ENCODE measurements at places on chromosomes 4 and X.

GRCh38 chr4:168666531-168666930 lies 169.7 kb downstream of the PALLD start:
- no peak for DNase-seq

DNA sequence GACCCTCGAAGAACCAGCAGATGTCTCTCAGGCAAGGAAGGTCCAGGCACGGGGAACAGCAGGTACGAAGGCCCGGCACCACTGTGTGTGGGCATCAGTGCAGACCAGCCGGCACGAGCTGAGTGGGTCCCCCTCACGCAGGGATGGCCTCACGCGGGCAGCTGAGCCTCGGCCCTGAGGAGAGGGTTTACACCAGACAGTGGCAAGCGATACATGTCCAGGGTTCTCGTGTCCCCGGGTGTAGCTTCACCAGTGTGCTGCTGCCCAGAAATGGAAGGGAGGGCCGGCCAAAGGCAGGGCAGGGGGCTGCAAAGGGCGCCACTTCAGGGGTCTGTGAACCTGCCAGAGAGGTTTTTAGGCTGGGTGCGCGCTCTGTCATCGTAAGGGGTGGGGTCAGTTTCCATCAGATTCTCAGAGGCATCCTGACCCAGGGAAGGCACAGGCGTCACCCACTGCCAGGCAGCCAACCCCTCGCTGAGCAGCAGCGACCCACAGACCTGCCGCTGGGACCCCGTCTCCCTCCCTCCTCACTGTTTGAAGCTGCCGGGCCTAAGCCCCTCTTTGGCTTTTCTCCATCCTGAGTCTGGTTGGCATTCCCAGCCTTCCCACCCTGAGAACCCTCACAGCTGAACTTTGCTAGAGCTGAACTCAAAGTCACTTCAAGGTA lies 107.0 kb downstream of the CPZ start:
- no peak for DNase-seq

GRCh38 chr4:20084488-20084887 lies 167.2 kb upstream of the SLIT2 start:
- peak; percentile 8 for DNase-seq

DNA sequence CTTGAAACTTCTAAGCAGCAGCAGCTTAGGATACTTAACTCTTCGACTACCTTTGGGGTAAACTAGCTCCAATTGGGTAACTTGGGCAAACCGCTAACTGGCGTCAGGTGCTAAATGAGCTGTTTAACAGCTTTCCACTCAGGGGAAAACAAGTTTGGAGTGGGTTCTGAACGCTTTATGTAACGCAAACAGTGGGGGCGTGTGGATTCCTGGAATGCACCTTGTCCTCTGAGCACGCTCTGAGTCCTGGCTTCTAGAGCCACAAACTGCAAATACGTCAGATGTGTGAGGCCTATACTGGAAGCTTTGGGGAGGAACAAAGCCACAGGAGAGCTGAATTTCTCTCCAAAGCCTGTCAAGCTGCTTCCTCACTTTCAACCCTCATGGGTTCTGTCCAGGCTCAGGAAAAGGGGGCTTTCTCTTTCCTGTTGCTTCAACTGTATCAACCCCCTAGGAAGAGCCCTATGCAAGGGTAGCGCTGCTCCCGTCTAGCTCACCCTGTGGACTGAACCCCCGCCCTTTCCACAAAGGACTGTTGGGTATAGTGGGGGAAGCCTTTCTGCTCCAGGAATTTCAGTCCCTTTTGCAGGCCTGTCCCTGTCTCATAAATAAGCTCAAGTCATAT lies 4.5 kb upstream of the WDR1 start:
- DNase-seq = no peak

GRCh38 chr4:77183777-77184420 lies 26.9 kb downstream of the CCNG2 start:
- DNase-seq = no peak

DNA sequence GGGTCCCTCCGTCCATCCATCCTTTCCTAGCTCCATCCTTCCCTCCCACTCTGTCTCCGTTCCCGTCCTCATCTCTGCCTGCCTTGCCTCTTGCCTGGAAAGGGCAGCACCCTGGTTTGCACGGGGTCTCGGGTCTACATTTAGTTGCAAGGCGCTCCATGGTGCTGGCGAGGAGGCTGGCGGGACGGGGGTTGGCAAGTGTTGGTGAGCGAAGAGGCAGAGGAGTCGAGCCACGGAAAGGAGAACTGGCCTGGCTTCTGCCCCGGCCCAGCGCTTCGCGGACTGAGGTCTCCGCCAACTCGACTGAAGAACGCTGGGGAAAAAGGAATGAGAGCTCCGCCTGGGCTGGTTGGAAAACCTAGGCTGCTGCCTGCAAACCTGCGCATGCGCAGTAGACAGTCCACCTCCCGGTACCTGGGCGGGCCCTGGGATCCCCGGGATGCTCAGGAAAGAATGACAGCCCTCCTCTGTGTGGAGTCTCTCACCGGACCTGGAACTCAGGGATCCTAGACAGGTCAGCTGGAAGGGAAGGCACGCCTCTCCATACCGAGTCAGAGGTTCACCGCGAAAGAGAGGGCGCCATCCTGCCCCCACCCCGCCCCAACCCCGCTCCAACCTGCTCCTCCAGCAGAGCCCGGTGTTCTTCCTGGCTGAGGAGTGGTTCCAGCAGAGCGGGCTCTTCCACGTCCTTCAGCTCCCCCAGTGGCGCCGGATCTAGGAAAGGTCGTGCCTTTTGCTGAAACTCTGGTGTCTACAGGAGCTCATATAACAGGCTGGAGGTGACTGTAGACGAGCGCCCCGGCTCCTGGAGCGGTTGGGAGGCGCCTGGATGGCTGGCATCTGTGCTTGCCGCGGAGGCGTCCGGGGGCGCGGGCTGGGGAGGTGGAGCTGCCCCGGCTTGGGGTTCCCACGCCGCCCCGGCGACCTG lies 6.0 kb downstream of the FRG2 start:
- DNase-seq = no peak

GRCh38 chr4:149835280-149835679 lies 19.6 kb upstream of the IQCM start:
- no peak for DNase-seq

DNA sequence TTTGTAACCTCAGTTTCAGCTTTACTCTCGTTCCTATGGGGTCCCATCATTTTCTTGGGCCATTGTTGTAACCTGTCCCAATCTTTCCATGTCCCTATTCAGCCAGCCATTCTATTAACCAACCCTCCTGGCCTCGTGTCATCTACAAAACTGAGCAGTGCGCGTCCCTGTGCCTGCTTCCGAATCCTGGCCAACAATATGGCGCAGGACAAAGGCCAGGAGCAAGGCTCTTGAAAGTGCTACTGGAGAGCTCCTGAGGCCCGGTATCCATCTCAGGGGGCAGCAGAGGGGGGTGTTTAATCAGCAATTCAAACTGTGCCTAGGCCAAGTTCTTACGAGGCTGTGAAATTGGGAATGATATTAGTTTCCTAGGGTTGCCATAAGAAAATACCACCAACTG lies 41.2 kb upstream of the APLN start:
- DNase-seq = no peak

DNA sequence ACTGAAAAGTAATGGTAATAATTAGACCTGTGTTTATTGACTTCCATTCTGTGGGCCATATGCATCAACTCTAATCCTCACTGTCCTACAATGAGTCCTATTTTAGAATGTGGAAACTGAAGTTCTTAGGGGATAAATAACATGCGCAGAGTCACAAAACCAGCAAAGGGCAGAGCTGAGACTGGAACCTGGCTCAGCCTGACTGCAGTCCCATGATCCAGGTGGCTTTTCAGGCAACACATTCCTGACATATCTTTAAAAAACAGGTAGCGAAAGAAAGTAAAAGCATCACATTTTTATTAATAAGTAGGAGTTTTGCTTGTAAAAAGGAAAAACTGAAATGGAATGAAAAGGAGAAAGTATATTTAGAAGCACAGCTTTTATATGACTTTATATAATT lies 34.7 kb upstream of the PRSS48 start:
- DNase-seq = no peak

GRCh38 chr4:66307641-66308438 lies 637.6 kb upstream of the EPHA5 start:
- DNase-seq = no peak

DNA sequence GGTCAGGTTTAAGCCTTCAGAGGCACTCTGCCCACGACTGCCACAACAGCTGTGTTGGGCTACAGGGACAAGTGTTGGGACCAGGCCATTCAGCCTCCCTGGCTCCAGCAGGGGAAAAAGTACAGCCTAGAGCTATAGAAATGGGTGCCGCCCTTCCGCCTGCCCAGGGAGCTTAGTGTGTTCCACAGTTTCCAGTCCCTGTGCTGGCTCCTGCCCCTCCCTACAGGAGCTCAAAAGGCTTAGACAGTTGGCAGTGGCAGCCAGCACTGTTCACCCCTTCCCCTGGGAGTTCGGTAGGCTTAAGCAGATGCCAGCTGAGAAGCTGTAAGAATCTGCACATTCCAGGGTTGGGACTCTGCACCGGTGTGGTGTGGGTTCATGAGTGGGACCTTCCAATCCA lies 408.2 kb upstream of the INTU start:
- DNase-seq = no peak

GRCh38 chrX:134374910-134375309 lies 85.1 kb upstream of the HPRT1 start:
- no peak for DNase-seq

GRCh38 chr4:5678977-5679376 lies 29.4 kb downstream of the EVC2 start:
- no peak for DNase-seq

DNA sequence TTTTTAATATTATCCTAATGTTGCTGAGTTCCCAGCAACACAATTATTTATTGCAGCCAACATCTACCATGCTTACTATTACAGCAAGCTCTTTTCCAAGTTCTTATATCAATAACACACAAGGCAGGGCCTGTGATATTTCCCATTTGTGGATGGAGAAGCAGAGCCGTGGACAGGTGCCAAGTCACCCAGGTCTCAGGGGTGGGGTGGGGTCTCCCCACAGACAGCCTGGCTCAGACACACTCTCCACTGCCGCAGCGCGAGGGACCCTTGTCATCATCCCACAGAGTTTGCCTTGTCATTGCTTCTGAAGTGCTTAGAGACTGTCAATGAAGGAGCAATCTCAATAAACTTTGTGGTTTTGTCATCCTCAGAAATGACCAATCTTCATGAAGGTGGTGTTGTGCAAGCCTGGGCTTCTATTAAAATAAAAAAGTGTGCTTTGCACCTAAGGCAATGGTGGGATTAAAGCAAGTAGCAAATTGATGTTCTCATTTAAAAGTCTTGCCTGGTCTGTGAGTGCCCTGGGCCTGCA lies 76.1 kb downstream of the SORBS2 start:
- no peak for DNase-seq

GRCh38 chr4:159071969-159072765 lies 30.7 kb upstream of the RAPGEF2 start:
- no peak for DNase-seq

DNA sequence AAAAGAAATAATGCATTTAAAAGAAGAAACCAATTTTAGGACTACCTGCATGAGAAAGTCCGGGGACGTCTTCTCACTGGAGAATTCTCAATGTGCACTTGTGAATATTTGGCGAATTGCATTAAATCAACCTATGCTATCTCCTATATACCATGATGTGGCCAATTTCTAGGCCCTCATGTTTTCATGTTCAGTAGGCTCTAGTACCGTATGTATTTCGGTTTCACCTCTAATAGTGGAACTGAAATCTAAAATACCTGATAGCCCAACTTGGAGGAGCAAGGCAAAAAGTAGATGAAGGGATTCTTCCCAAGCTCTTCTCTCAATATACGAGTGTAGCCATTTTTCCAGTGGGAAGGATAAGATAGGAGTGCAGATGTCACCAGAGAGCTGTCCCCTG lies 11.4 kb upstream of the FGF2 start:
- DNase-seq = no peak

DNA sequence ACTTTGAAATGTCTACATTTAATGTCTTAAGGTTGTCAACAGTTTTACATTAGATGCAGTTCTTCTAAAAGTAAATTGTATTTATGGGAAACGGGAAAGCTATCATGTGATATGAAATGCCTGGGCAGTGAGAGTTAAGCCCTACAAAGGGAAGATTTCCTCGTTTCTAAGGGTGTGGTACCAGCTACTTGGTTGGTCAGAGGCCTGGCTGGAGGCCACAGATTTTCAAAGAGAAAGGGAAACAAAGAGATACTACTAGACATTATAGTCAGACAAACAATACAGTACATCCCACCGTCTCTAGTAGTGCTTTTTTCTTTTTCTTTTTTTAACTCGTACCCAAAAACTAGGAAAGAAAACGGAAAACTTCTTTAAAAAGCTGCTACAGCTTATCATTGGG lies 467.8 kb downstream of the PCDH7 start:
- no peak for DNase-seq

All from activated CD4-positive, alpha-beta T cell treated with anti-CD3 and anti-CD28 coated beads, Interleukin-2, amount 10 ng/mL, durations not matched to agents 7 days and 5 days (primary cell).